ENCODE measurements at places on chromosomes 3 and 15.

DNA sequence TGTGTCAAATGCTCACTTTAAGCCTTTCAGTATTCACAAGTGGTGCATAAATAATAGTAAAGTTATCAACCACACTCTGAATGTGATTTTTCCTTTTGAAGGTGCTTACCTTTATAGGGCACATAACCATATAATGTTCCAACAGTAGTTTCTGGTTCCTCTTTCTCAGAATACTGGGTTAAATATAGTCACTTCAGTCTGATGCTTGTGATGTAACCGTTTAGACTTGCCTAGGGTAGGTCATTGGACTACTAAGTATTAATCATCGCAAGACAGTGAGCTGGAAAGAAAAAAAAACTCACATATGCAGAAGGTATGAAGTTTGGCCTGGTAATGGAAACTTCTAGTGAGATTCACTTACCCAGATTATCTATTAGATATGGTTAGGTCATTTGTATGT is 1.9 kb downstream of the KBTBD8 start:
- peak; percentile 56 for DNase-seq

DNA sequence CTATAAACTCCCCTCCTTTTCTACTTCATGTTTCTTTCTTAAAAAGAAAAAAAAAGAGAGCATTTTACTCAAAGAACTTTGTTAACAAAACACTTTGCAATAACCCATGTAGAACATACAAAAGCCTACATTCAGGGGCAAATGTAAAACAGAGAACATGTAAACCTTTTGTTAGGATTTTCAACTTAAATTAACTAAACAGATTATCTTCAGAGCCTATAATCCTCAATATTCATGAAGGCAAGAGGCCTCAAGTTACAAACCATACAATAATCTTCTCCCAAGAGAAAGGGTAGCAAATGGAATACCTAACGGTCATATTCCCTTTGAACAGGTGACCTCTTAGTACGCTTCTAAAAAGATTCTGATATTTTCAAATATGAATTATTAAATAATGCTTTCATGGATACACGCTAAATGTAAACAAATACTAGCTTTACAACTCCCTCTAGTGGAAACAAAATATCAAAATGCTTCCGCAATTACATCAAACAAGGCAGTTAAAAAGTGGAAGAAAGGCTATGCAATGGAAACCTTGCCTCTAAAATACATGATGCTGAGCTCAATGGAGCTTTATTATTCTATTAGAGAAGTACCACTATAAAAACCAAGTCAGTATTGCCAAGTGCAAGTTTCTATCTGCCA is 9.9 kb downstream of the CEP152 start:
- no peak for DNase-seq

DNA sequence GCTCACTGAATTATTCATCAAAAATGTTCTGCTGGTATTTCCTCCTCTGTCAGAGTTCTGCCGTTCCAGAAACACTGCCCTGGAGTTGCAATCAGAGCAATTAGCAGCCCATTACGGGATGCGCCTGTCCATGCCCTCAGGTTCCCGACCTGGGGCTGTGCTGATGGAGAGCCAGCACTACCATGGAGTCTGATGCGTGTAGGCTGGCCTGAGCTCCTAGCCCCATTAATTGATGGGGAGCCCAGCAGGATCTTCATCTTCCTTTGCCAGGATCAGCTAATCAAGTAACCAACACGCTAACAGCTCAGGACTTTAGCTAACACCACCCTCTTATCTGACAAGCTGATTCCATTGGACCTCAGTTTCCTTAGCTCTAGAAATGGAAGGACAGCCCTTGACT is 164.2 kb downstream of the ABHD5 start:
- DNase-seq: no peak

DNA sequence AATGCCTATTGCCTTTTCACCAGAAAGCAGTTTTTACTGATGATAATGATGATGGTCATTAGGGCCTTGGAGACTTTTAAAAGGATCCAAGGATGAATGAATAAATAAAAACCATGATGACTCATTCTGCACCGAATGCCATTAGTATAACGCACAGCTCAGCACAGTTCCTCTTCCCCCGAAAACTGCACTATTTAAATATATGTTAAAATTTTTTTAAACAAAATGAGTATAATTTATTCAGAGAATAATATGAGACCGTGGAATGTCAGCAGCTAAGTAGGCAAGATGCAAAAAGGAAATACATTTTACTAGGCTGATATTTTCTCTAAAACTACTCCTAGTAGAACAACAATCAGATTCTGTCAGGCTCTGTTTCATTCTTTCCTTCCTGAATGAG is 83.4 kb upstream of the NANOGP8 start:
- DNase-seq: no peak

- DNase-seq: no peak
These were observed 27.9 kb downstream of the LNP1 start for GRCh38 chr3:100429187-100429716.

DNA sequence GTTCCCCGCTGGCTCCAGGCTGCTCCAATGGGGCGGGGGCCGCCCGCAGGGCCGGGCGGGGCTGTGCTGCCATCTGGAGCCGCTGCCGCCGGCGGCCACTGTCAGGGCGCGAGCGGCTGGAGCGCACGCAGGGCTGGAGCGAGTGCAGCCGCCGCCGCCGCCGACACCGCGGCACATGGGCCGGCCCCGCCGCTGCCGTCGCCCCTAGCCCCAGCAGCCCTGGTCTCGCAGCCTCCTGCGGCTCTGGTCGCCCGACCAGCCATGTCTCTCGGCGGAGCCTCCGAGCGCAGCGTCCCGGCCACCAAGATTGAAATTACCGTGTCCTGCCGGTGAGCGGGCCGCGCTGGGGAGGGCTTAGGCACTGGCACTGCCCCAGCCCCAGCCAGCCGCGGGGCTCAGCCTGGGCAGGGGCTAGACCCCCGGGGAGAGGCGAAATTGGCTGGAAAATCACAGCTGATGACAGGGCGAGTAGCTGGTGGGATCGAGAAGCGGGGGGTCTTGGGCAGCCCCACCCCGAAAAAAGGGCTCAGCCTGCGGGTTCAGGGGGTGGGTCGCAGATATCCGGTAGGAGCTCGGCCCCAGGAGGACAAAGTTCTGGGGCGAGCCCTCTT is at the start of gene CPNE9:
Gene CPNE9, plus strand, starts transcription at position 98 of the 611 bp plus-strand sequence. Its CDS starts 164 bp downstream, at position 262.
- no peak for DNase-seq

- no peak for DNase-seq
These were observed 646.5 kb downstream of the MCTP2 start for GRCh38 chr15:94877833-94878232.

Data from activated CD4-positive, alpha-beta T cell treated with anti-CD3 and anti-CD28 coated beads, Interleukin-10, Interleukin-2, amounts not matched to agents 100 ng/mL and 50 ng/mL, durations not matched to agents 16 hours and 8 hours (primary cell).